ENCODE measurements at places on chromosomes 1 and 21.

GRCh38 chr1:218164111-218164929 is 120.8 kb upstream of the RRP15 start:
- no peak for DNase-seq

GRCh38 chr1:20507248-20507563 is 745 bp downstream of the MUL1 start:
- DNase-seq = no peak

GRCh38 chr1:22876359-22877111 is 96.1 kb downstream of the LACTBL1 start:
- DNase-seq = no peak

GRCh38 chr1:84775535-84775920 is 85.3 kb upstream of the SSX2IP start:
- no peak for DNase-seq

GRCh38 chr1:209648931-209649776 is 3.1 kb downstream of the LAMB3 start:
- DNase-seq = no peak

DNA sequence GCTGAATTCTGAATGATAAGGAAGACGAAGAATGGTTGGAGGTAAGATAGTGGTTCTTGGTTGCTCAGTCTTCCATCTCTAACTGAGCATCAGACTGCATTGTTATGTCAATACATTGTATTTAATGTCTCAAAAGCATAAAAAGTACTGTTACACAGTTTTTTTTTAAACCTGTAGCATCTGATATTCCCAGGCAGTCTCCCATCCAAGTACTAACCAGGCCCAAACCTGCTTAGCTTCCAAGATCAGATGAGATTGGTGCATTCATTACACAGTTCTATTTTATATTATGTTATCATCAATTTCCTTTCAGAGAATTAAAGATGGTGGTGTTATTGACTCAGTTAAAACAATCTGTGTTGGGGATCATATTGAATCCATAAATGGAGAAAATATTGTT is 48.9 kb downstream of the GIPC2 start:
- no peak for DNase-seq

GRCh38 chr1:155938220-155938627 is 3.2 kb upstream of the RXFP4 start:
- DNase-seq = peak; percentile 25

DNA sequence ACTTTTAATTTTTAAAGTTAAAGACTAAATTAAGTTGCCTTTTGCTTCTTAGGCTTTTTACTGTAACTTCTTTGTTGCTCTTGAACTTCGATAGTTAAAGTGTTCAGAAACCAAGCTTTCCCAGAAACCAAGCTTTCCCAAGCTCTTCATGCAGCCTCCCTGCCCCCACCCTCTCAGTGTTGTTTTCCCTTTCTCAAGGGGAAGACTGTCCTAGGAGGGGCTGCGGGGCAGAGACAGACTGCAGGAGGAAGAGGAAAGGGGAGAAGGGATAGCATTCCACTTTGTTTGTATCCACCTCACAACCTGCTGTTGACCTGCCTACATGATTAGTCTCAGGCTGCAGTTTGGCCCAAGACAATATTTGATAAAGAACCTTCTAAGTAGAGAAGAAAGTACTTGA is 39.0 kb upstream of the DIPK1A start:
- DNase-seq = no peak

DNA sequence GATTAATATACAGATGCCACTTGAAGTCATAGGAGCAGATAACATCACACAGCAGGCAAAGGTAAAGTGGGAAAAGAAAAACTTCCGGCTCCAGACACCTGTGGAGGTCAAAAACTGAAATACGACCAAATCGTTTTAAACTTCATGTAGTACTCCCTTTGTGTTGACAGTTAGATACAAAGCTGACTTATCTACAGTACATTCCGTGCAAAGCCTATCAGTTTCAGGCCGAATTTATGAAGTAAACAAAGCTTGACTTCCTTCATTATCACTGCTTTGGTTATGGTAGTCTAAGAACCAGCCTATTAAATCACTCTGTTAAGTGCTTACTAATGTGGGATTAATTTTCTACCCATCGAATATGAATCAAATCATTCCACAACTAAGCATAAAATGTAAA is 156.3 kb downstream of the SMYD3 start:
- DNase-seq = no peak

- DNase-seq = no peak
Measured at GRCh38 chr1:44408212-44408582, 3.1 kb downstream of the RNF220 start.

DNA sequence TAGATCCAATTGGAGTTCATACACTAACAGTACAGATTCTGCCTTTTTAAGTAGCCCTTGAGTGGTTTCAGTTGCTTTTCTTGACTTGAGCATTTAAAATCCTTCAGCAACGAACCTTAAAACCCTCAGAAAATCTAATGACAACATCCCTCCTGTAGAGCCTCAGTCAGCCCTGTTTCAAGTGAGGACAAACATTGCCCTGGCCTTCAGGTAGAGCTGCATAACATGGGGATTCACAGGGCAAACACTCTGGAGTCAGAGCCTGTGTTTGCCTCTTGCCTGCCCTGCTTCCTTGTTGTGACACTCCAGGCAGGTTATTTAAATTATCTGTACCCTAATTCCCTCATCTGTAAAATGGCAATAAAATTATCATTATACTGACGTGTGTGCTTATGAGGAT is 96.1 kb upstream of the KCNA3 start:
- no peak for DNase-seq

- DNase-seq = peak; percentile 99
Measured at GRCh38 chr1:64505944-64506655, 36.2 kb downstream of the CACHD1 start.

DNA sequence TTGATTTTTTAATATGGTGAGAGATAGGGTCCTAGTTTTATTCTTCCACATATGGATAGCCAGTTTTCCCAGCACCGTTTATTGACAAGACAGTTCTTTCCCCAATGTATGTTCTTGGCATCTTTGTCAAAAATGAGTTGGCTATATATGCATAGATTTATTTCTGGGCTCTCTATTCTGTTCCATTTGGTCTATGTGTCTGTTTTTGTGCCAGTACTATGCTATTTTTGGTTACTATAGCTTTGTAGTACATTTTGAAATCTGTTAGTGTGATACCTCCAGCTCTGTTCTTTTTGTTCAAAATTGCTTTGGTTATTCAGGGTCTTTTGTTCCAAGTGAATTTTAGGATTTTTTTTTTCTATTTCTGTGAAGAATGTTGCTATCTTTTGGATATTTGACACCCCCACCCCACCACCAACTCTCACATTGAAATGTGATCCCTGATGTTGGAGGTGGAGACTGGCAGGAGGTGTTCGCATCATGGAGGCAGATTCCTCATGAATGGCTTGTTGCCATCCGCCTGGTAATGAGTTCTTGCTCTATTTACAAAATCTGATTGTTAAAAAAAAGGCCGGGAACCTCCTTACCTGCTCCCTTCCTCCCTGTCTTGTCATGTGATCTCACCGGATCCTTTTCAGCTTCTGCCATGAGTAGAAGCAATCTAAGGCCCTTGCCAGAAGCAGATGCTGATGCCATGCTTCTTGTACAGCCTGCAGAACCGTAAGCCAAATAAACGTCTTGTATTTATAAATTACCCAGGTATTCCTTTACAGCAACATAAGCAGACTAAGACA is 54.8 kb upstream of the KRTAP19-8 start:
- no peak for DNase-seq

DNA sequence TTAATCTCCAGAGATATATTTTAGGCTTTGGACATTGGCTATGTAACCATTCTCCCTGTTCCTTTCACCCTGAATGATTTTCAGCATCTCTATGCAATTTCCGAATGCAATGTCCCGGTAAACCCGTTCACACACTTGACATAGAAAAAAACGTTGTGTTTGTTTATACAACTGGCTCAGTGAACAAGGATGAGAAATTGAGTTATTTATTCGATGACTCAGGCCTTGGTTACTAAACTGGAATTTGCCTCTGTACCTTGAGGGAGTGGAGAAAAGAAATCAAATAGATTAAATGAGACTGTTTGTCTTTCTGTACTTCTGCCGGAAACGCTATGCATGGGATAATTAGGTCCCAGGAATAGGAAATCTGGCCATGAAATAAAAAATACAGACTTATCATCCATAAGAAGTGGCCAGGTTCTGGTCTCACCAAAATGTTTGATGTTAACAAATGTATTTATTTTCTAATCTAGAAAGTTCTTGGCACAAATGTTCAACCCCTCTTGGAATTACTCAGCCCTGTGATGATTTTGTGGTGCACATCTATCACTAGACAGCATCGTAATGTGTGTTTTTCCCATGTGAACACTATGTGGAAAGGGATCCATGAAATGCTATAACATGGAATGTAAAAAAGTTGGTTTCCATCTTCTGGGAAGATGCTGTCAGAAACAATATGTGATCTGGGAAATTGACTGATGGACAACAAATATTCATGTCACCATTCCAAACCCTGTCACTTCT is 253.9 kb downstream of the DUSP10 start:
- peak; percentile 53 for DNase-seq

GRCh38 chr1:211932231-211932932 is 101.8 kb upstream of the LPGAT1 start:
- no peak for DNase-seq

Measured in NCI-H2029 (cell line).